ENCODE measurements at places on chromosomes 5 and 9. TPM values are rescaled to one million over a fixed set of nuclear protein-coding genes. Genes with fewer than 3 reads are reported as not detected.

SH2D3C gene
- 23.5 TPM for polyA plus RNA-seq

GRCh38 chr9:8133606-8134005 lies 334.0 kb upstream of the DMAC1 start:
- DNase-seq, result no peak

- DNase-seq, result no peak
These were observed 55.6 kb downstream of the ATPSCKMT start for GRCh38 chr5:10194083-10194482.

C9orf57 gene
- polyA plus RNA-seq, result not detected

DNA sequence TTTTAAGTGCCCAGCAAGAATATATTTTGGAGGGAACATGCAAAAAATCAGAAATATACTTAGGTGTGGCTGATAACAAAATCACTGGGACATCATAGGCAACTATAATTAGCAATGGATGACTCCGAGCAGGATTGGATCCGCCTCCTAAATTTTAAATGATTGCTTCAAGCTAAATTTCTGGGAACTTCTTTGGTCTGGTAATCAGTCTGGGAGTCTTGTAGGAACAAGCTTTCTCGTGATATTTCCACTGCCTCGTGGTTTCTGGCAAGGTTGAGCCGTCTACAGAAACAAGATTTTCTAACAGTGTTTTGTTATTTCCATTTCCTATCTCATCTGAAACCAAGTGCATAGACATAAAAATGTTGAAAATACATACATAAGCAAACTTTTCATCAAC lies 232.6 kb downstream of the BNC2 start:
- DNase-seq, result no peak

- DNase-seq, result no peak
These were observed 370.1 kb upstream of the TLE4 start for GRCh38 chr9:79201636-79202035.

GRCh38 chr5:169599451-169599850 lies 15.9 kb downstream of the SPDL1 start:
- DNase-seq, result no peak

DNA sequence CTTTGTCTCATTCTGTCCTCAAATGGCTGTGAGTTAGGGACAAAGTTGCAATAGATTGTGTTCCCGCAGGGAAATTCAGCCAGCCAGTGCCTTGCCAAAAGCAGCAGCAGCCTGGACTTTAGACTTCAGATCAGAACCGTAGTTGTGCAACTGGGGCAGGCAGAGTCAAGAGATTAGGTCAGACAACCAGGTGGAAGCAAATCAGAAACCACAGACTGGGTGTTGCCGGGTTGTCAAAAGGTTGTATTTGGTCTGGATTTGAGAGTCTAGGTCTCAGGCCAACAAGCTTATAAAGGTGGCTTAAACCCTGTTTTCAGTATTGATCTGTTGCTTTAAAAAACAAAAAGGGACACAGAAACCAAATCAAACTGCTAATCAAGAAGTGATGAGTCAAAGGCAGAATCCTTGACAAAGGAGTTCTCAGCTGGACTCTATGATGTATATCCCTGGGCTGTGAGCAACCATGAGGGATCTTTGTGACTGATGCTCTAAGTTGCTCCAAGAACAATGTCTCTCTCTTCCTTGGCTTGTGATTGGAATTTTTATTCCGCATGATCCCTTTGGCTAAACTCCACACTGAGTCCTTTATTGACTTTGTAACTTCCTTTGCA lies 20.9 kb downstream of the RFK start:
- DNase-seq, result no peak
